ENCODE measurements at places on chromosomes 13 and 19.

GRCh38 chr13:106530980-106531481 is 4.4 kb downstream of the EFNB2 start:
- no peak for DNase-seq

DNA sequence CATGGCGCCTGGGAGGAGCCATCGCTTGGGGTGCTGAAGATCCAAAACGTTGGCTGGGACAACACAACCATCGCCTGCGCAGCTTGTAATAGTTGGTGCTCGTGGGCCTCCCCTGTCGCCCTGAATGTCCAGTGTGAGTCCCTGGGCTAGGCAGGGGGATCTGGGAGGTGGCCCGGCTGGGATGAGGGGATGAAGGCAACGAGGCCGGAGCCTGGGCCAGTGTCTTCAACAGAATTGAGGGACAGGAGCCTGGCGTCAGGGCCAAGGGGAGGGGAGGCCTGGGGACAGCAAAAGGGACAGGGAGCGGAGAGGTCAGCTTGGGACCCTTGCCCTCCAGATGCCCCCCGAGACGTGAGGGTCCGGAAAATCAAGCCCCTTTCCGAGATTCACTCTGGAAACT is 6.7 kb upstream of the FFAR1 start:
- no peak for DNase-seq

DNA sequence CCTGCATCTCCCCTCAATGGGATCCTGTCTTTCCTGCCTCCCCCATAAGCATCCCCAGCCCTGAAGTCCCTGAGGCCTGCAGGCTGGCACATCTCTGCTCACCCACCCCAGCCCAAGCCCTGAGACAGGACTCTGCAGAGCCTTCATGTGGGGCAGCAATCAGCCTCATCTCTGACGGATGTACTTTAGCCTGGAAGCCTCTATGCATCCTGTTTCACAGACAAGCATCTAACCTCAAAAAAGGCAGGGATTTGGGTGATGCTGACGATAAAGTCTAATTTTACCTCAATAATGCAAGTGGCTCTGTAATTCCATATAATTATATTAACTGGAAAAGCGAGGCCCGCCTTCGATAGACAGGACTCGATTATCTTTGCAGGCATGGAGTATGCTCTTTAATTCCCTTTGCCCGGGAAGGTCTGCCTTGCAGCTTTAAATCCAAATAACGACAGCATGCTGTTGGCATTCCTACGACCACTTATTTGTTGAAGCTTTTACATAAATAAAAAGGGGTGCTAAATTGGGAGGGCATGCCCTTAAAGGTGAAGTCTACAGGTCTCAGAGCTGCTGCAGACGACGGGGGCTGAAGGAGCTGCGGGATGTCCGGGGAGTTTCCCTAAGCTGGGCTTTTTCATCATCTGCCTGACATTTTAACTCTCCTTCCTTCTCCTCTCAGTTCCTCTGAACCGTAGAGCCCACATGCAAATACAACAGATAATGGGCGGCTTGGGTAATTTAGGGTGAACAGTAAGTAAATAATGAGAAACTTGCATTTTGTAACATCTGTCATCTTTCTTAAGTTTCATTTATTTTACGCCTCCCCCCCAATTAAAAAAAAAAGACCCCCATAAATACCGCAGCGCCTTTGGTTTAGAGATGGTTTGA is 211.5 kb downstream of the URI1 start:
- DNase-seq, result no peak

DNA sequence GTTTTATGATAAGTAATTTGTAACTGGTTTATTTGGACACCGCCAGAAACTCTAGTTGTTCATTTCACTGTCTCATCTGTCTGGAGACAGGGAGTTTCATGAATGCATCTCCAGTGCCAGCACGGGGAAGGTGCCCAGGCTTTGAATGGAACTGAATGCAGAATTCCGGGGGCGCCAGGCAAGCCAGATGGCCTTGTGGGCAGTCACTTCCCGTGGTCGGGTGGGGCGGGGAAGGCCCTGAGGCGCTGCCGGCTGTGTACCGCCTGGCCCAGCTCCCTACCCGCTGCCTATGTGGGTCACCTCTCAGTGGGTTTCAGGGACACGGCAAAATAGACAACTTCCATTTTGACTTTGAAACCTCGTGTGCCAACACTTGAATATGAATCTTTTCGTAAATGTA is 28.8 kb upstream of the MCF2L start:
- DNase-seq, result no peak

- DNase-seq, result peak; percentile 84
These were observed 990 bp upstream of the ZMYM2 start for GRCh38 chr13:19957320-19958154.

- DNase-seq, result no peak
These were observed 11.3 kb downstream of the C19orf25 start for GRCh38 chr19:1467490-1468273.

DNA sequence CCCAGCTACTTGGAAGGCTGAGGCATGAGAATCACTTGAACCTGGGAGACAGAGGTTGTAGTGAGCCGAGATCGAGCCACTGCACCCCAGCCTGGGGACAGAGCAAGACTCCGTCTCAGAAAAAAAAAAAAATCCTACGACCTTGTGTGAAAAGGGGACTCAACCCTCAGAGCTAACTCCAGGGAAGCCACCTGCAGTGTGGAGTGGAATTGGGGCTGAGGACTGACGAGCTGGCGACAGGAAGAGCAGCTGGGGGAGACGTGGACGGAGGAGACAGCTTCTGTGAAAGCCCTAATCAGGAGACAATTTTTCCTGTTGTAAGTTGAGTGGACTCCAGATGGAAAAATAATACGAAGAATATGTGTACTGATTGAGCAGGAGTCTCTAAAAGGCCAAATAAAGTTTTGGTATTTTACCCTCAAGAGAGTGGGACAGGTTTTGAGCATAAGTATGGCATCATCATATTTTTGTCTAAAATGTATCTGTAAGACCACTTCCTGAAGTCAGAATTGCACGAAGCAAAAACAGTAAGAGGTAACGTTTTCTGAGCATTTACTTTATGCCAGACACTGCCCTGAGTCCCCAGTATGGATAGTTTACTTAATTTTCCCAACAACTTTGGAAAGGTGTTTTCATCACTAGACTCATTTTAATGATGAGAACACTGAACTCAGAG is 12.0 kb upstream of the LAIR1 start:
- DNase-seq, result no peak

DNA sequence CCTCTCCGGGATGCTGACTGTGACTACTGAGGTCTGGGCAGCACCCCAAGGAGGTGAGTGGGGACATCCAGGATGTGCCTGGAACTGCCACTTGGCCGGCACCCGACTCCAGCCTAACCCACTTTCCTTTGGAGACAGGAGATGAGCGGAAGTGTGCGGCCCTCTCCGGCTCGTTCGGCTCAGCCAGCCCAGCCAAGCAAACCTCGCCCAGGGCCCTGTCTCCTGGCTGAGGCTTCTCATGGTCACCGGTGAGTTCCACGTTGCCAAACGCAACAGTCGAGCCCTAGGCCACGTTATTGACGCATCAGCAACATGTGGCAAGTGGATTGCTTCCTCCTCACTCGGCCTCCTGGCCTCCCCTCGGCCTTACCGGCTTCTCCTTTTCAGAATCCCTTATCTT is 5.5 kb downstream of the SLC7A10 start:
- no peak for DNase-seq

DNA sequence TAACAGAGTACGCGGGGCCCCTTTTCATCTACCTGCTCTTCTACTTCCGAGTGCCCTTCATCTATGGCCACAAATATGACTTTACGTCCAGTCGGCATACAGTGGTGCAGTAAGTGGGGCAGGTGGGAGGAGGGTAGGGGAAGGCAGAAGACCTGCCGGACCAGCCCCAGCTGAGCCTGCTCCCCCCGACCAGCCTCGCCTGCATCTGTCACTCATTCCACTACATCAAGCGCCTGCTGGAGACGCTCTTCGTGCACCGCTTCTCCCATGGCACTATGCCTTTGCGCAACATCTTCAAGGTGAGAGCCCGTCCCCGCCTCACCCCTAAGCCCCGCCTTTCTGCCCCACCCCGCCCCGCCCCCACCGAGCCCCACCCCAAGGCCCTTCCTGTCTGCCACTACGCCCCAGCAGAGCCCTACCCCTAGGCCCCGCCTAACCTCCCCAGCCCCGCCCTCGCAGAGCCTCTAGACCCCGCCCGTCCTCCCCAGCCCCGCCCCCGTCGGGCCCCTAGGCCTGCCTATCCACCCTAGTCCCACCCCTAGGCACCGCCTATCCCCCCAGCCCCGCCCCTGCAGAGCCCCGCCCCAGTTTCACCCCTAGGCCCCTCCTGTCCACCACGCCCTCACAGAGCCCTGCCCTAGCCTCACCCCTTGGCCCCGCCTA is 7.7 kb downstream of the NDUFB7 start:
- no peak for DNase-seq

GRCh38 chr13:51844862-51845573 is at the start of gene TMEM272:
Gene TMEM272, minus strand, starts transcription at chr13:51845177. Its CDS starts 6,647 bp downstream, at chr13:51838530.
- peak; percentile 80 for DNase-seq

- DNase-seq, result no peak
These were observed 550.8 kb upstream of the SLITRK1 start for GRCh38 chr13:84433024-84433423.

DNA sequence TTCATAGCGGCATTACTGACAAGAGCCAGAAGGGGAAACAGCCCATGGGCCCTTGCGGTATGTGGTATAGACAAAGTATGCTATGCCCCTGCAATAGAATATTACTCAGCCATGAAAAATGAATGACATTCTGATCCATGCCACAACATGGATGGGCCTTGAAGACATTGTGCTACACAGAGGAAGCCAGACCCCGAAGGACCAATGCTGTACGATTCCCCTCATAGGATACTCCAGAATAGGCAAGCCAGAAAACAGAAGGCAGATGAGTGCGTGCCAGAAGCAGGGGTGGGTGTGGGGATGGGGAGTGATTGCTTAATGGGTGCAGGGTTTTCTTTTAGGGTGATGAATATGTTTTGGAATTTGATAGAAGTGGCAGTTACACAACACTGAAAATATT is 342.0 kb downstream of the TEX29 start:
- DNase-seq, result no peak

- no peak for DNase-seq
These were observed 440.0 kb downstream of the ZNF536 start for GRCh38 chr19:30812099-30812678.

GRCh38 chr13:43057653-43058317 is 34.4 kb downstream of the DNAJC15 start:
- no peak for DNase-seq

DNA sequence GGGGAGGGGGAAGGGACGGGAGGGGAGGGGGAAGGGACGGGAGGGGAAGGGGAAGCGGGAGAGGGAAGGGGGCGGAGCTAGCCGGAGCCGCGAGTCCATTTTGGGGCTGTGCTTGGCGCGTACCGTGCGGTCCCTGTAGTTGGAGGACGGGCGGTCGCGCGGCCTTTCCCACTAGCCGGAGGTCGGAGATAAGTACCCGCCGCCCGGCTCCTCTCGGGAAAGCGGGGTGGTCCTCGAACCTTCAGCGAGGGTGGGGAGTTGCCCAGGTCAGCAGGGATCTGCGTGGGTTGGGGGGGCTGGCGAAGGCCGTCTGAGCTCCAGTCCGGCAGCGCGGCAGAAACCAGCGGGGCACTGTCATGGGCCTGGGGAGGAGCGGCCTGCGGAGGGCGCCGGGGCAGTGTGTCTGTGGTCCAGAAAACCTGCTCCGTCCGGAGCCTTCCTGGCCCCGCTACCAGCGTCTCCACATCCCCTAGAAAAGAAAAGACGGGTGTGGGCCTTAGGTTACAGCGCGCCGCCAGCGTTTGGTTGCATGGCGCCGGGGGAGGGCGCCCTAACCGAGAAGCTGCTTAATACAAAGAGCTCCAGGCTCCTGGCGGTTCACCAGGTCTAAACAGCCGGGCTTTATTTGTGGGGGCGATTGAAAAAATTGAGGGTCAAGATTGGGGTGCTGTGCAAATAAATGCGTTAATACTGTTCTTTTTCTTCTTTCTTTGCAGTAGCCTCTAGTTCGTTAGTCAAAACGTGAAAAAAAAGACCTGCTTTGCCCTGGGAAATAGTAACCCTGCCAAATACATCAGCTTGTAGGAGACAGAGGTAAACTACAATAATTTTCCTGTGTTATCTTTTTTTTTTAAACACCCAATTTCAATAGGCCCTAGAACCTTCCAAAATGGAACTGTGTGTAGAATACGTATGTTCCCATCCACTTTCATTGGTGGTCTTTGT is at the start of gene TRIM13:
TSS of gene TRIM13 (plus strand) at position 92 of the 945 bp plus-strand sequence. CDS start 14,899 bp downstream, outside the sequence.
- DNase-seq, result peak; percentile 94

- no peak for DNase-seq
These were observed 19.9 kb downstream of the OR7A5 start for GRCh38 chr19:14814982-14815652.

DNA sequence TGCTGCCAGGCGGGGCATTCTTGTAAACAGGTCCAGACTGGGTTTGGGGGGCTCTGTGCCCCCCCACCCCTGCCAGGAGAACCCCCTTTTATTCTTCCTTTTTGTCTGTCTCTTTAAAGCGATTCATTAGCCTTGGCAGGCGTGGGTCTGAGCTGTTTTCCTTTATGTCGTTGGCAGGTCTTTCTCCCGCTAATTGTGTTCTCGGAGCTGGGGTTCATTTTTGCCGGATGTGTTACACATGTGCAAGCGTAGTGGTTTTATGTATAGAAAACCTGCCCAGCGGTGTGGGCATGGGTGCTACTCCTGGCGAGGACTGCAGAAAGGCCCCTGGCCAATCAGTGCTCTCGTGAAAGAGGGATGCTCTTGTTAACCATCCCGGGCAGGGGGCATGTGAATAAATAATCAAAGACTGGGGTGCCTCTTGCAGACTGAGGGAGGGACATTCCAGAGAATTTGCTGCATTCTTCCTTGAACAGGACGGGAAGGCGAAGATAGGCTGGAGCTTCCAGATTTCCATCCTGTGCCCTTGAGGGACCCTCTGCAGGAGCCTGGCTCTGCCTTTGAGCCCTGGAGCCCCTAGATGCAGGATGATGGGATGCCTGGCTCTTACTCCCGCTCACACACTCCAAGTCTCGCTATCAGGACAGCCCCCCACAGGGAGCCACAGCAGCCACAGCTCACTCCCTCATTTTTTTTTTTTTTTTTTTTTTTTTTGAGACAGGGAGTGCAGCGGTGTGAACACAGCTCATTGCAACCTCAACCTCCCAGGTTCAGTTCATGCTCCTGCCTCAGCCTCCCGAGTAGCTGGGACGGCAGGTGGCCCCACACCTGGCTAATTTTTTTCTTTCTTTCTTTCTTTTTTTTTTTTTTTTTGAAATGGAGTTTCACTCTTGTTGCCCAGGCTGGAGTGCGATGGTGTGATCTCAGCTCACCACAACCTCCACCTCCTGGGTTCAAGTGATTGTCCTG is 14.1 kb downstream of the CARM1 start:
- DNase-seq, result no peak

DNA sequence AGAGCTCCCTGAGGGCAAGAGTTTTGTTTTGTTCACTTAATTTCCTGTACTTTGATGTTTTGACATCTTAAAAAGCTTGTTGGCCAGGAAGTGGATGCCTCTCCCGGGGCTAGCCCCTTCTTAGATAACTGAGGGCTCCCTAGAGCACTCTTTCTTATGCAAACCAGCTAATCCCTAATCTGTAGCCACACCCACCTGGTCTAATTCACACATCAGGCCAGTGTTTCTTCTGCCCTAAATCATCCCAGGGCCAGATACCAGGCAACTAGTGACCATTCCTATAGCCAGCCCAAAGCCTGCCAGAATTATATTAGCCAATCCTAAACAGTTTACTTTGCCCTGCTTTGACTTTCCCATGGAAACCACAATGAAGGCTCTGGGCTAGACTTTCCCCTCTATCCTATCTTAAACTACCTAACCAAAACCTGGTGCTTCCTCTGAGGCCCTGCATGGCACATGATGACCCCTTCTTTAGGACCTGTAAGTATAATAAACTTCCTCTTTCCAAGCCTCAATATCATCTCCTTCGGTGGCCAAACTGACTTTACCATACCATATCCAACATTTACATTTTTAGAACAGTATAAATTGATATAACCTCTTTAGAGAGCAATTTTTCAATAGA is 24.8 kb downstream of the WBP4 start:
- DNase-seq, result no peak

Measured in upper lobe of right lung (tissue), 1 donor.